ENCODE measurements at places on chromosomes 2 and 18. TPM values are rescaled to one million over a fixed set of nuclear protein-coding genes. Genes with fewer than 3 reads are reported as not detected.

- peak overlapping the region; percentile 83 for H3K4me3 ChIP-seq
- no peaks in the 10 kb centered on the region for H3K27me3 ChIP-seq
- H3K36me3 ChIP-seq: peaks cover 18% of the 10 kb centered on the region
- no peak for DNase-seq
Measured at GRCh38 chr2:71129114-71129901, 721 bp downstream of the MCEE start.

- no peak overlapping the region for H3K27ac ChIP-seq
- DNase-seq: no peak
- no peaks in the 10 kb centered on the region for H3K4me1 ChIP-seq
Measured at GRCh38 chr2:98300141-98300874, 45.9 kb upstream of the CNGA3 start.

DNA sequence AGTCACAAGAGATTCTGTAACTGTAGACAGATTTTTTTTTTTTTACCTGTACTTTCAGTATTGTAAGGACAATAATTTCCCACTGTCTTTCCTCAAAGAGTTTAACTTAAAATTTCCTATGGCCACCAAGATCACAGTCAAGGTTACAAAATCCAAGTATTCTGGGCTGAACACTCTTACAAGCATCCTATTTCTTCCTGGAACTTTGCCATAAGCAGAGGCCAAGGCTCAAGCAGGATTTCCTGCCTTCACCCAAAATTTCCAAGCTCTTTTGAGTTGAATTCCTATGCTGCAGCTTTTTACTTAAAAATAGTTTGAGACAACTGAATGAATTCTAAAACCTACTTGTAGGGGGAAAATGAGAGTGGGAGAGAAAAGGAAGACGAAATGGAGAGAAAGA lies 299.4 kb downstream of the ZNF516 start:
- H3K27me3 ChIP-seq: no peaks in the 10 kb centered on the region
- no peak overlapping the region for H3K4me3 ChIP-seq
- DNase-seq: no peak
- no peaks in the 10 kb centered on the region for H3K4me1 ChIP-seq

DNA sequence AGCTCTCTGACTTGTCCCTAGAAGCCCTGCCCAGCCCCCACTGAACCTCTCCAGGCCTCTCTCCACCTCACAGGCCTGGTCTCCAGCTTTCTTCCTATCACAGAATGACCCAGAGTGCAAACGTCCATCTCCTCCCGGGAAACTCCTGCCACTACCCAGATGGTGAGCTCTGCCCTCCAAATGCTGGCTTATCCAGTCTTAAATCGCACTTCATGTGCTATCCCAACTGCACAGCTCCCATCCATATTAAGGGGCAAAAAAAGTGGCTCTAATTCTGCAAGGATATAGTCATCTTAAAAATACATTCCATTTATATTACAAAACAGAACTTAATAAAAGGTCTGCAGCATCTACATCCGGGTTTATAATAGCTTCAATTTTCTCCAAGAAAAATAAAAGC lies 70.8 kb upstream of the CDC42EP3 start:
- H3K4me3 ChIP-seq: no peak overlapping the region
- H3K36me3 ChIP-seq: no peaks in the 10 kb centered on the region
- H3K27ac ChIP-seq: no peak overlapping the region
- H3K4me1 ChIP-seq: no peaks in the 10 kb centered on the region

DNA sequence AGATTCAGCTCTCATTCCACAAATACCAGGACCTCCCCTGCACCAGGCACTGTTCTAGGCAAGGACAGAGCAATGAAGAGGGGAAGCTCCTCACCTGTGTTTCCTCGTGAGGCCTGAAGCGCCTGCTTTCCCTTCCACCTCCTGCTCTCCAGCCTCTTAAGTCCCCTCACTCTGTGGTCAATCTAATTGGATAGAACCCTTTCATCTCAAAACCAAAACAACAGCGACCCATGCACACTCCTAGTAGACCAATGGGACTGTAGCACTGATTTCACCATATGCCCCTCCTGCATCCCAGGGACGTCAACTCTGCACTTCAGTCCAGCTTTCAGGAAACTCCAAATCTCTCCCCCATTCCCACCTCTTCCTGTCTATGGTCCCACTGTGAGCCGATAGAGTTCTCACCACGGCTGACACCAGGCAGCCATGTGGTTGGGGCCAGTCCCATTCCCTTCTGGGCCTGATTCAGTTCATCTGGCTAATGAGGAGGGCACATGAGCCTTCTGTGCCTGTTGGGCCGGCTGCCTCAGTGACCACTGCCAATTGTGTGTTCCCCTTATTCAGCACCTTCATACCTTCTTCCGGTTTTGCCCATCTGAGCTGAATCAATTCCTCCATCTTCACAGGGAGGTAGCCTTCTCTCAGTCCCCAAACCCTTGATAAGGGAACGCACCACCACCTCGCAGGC lies 33.3 kb upstream of the MAT2A start:
- H3K4me1 ChIP-seq: peaks cover 50% of the 10 kb centered on the region
- H3K36me3 ChIP-seq: no peaks in the 10 kb centered on the region
- H3K27ac ChIP-seq: peak overlapping the region; percentile 38
- H3K4me3 ChIP-seq: no peak overlapping the region
- no peaks in the 10 kb centered on the region for H3K27me3 ChIP-seq
- DNase-seq: no peak

DNA sequence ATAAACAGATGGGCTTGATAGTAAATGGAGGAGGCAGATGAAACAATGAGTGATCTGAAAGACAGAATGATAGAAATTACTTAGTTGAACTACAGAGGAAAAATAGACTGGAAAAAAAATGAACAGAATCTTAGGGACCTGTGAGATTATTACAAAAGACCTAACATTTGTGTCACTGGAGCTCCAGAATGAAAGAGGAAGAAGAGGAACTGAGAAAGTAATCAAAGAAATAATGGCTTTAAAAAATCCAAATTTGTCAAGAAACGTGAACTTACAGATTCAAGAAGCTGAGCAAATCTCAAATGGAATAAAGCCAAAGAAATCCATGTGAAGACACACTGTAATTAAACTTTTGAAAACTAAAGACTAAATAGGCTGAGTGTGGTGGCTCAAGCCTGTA lies 28.3 kb downstream of the EVA1A start:
- no peaks in the 10 kb centered on the region for H3K36me3 ChIP-seq
- DNase-seq: no peak
- H3K27ac ChIP-seq: no peak overlapping the region
- no peaks in the 10 kb centered on the region for H3K27me3 ChIP-seq
- H3K4me3 ChIP-seq: no peak overlapping the region

DNA sequence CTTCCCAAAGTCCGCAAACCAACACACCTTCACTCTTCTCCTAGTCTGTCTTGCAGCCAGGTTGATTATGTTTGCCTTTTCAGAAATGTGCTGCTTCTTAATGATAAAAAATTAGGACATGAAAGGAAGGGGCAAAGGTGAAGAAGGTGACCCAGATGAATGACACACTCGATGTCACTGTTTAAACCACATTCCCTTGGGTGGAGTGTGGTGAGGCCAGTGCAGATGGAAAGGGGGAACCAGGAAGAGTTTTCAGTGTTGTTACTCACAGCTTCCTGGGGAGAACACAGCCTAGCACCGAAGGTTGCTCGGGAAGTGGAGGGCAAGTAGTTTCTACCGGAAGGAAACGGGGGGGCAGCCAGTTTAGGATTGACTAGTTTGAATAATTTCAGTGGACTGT lies 57.2 kb upstream of the BOD1L2 start:
- H3K4me1 ChIP-seq: no peaks in the 10 kb centered on the region
- no peak overlapping the region for H3K4me3 ChIP-seq
- no peak overlapping the region for H3K27ac ChIP-seq
- DNase-seq: no peak

- no peak for DNase-seq
- H3K36me3 ChIP-seq: no peaks in the 10 kb centered on the region
- H3K4me3 ChIP-seq: no peak overlapping the region
- no peak overlapping the region for H3K27ac ChIP-seq
- peaks cover 53% of the 10 kb centered on the region for H3K4me1 ChIP-seq
- no peaks in the 10 kb centered on the region for H3K27me3 ChIP-seq
Measured at GRCh38 chr18:79521416-79522205, 125.9 kb downstream of the NFATC1 start.

DNA sequence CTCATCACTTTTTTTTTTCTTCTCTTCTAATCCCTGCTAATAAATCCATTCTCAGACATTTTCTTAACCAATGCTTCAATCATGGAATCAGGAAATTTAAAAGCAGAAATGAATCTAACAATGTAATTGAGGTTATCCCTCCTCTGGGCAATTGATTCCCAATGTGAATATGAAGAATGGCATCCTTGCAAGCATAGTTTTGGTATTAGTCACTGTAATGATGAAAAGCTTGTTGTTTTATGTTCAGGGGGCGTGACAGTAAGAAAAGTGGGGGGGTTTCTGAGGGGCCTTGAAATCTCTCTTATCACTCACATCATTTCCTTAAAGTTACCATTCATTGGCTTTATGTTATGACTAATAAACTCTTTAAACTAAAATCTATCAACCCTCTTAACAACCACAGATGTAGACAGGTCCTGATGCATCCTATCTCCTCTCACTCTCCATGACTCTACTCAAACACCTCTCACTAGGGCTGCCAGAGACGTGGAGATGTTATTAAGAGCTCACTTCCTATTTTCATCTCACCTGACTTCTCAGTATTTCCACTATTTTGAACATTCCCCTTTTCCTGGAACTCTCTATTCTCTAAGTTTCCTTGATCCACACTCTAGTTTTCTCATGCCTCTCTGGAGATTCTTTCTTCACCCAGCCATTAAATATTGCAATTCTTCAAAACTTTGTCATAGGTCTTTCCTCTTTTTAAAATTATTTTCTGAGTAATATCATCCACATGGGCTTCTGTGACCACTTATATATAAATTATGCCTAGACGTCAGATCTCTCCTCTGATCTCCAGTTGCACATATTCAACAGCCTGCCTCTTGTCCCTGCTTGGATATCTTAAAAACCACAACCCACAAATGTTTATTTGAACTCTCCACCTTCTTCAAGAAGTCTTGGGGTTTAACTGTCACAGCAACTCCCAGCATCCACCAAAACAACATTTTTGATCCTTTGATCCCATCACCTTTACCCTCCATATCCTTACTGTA lies 332.9 kb downstream of the CDH2 start:
- no peaks in the 10 kb centered on the region for H3K4me1 ChIP-seq
- H3K27me3 ChIP-seq: no peaks in the 10 kb centered on the region
- H3K36me3 ChIP-seq: no peaks in the 10 kb centered on the region
- no peak overlapping the region for H3K27ac ChIP-seq
- DNase-seq: no peak
- H3K4me3 ChIP-seq: no peak overlapping the region

- DNase-seq: peak; percentile 83
- H3K4me1 ChIP-seq: peaks cover 54% of the 10 kb centered on the region
- H3K36me3 ChIP-seq: peaks cover 14% of the 10 kb centered on the region
- H3K27ac ChIP-seq: no peak overlapping the region
Measured at GRCh38 chr2:36376319-36376765, 20.8 kb downstream of the CRIM1 start.

GRCh38 chr18:72871091-72871490 lies 3.3 kb upstream of the NETO1 start:
- no peak overlapping the region for H3K27ac ChIP-seq
- no peak for DNase-seq
- no peak overlapping the region for H3K4me3 ChIP-seq
- no peaks in the 10 kb centered on the region for H3K4me1 ChIP-seq

DNA sequence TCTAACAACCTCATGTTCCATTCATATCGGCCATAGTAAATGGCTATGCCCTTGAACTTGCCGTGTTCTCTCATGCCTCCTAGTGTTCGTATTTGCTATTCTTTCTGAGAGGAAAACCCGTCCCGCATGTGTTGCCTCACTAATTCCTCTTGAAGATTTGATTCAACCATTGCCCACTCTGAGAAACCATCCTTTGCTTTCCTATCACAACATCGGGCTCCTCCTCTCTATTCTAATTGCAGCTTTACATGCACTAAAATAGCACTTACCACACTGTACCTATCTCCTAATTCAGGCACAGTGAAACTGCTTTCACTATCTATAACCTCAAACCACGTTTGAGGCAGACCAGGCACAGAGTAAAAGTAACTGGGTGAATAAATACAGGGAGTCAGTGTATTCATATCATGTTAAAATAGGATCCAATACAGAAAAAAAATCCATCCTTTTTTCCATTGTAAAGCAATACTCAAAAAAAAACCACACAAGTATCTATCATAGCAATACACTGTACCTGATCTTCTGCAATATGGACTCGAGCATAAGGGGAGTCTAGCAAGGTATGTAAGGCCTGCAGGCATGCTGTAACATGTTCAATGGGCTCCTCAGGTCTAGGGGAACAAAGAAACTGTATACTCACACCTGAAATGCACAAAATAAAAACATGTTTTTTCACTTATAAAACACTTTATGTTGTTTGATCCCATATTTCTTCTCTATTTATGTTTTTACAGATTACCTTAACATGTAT lies 39.0 kb upstream of the STRN start:
- H3K36me3 ChIP-seq: peaks cover 99% of the 10 kb centered on the region
- no peaks in the 10 kb centered on the region for H3K4me1 ChIP-seq
- no peak overlapping the region for H3K4me3 ChIP-seq

DNA sequence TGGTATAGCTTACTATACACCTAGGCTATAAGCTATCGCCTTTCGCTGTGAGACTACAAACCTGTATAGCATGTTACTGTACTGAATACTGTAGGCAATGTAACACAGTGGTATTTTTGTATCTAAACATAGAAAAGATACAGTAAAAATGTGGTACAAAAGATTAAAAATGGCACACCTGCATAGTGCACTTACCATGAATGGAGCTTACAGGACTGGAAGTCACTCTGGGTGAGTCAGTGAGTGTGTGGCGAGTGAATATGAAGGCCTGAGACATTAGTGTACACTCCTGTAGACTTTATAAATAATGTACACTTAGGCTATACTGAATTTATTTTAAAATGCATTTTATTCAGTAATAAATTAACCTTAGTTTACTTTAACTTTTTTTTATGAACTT lies 258.2 kb upstream of the SP5 start:
- no peak for DNase-seq
- H3K36me3 ChIP-seq: no peaks in the 10 kb centered on the region
- no peaks in the 10 kb centered on the region for H3K27me3 ChIP-seq
- H3K4me1 ChIP-seq: no peaks in the 10 kb centered on the region
- H3K4me3 ChIP-seq: no peak overlapping the region

- no peak overlapping the region for H3K27ac ChIP-seq
- H3K27me3 ChIP-seq: no peaks in the 10 kb centered on the region
- no peak for DNase-seq
- H3K4me1 ChIP-seq: no peaks in the 10 kb centered on the region
Measured at GRCh38 chr18:8489761-8490160, 119.5 kb upstream of the RAB12 start.

- no peaks in the 10 kb centered on the region for H3K36me3 ChIP-seq
- peaks cover under 1% of the 10 kb centered on the region for H3K4me1 ChIP-seq
- no peak overlapping the region for H3K27ac ChIP-seq
- no peak overlapping the region for H3K4me3 ChIP-seq
- DNase-seq: no peak
- H3K27me3 ChIP-seq: peaks cover 98% of the 10 kb centered on the region
Measured at GRCh38 chr18:57429167-57430078, 5.8 kb upstream of the ONECUT2 start.

MATN3 gene
- not detected for total RNA-seq

NT5DC4 gene
- total RNA-seq: not detected

LIMS3 gene
- 5.4 TPM for total RNA-seq

ARMC9 gene
- 4.2 TPM for total RNA-seq

CETN1 gene
- total RNA-seq: not detected

CDK5R2 gene
- total RNA-seq: not detected

ABCB11 gene
- total RNA-seq: 0.08 TPM

SALL3 gene
- total RNA-seq: 0.07 TPM

MC5R gene
- total RNA-seq: not detected

YIPF4 gene
- 79.3 TPM for total RNA-seq

C1QL2 gene
- not detected for total RNA-seq

MAL gene
- total RNA-seq: 1.2 TPM
